ENCODE measurements at places on chromosomes 13 and 19. TPM values are rescaled to one million over a fixed set of nuclear protein-coding genes. Genes with fewer than 3 reads are reported as not detected.

Gene RASIP1
- total RNA-seq = 14.8 TPM

Gene NOTCH3
- total RNA-seq = 172 TPM

Gene ZNF90
- 101 TPM for total RNA-seq

Gene WIZ
- total RNA-seq = 29.0 TPM

- H3K4me1 ChIP-seq = peaks cover 14% of the 10 kb centered on the region
- H3K4me3 ChIP-seq = peak overlapping the region; percentile 85
- peaks cover 45% of the 10 kb centered on the region for H3K27me3 ChIP-seq
- peak; percentile 62 for DNase-seq
- H3K36me3 ChIP-seq = no peaks in the 10 kb centered on the region
Measured at GRCh38 chr19:32676186-32676894, 692 bp downstream of the RGS9BP start.

DNA sequence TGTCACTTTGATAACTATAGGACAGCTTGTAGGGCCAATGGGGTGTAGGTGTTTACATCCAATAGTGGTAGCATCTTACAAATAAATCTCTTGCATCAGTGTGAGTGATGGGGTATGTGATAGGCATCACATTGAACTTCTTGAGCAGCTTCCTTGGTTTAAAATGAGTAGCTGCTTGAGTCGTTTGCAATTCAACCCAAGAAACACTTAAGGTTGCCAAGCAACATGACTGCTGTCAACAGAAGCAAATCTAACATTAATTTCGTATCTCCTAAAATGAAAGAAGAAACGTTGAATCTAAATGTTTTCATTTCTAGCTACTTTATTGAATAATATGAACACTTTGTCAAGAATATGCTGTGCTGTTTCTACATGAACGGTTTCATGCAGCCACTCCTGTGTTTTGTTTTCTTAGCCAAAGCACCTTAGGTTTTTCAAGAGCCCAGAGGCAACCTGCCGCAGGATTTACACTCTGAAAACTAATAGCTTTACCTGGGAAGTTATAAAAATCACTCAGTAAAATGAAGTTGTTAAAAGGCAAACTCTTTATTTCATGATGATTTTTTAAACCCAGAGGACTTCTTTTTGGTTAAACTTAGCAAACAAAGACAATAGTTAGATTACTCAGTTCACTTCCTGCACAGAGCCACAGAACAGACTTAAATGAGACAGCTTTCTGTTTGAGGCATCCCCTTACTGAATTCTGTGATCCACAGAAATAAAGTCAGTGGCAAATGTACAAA is 305.2 kb downstream of the MTUS2 start:
- H3K27ac ChIP-seq = no peak overlapping the region
- no peaks in the 10 kb centered on the region for H3K27me3 ChIP-seq
- no peaks in the 10 kb centered on the region for H3K4me1 ChIP-seq
- H3K36me3 ChIP-seq = no peaks in the 10 kb centered on the region

DNA sequence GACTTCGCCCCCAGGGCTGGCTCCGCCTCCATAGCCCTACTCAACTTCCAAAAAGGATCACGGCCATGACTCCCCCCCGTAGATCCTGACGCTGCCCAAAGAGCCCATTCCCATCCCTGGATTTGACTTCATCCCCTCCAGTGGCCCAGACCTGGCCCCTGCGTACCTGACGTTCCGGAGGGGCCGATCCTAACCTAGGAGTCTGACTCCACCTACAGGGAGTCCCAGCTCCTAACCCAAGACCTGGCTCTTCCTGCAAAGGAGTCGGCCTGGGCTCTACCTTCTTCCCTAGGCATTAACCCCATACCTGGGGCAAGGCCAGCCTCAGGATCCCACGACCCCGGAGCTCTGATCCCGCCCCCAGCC is 10.8 kb downstream of the STAP2 start:
- H3K27me3 ChIP-seq = no peaks in the 10 kb centered on the region
- DNase-seq = no peak
- peak overlapping the region; percentile 77 for H3K4me3 ChIP-seq
- no peaks in the 10 kb centered on the region for H3K36me3 ChIP-seq
- peak overlapping the region; percentile 91 for H3K27ac ChIP-seq
- peaks cover 3% of the 10 kb centered on the region for H3K4me1 ChIP-seq

DNA sequence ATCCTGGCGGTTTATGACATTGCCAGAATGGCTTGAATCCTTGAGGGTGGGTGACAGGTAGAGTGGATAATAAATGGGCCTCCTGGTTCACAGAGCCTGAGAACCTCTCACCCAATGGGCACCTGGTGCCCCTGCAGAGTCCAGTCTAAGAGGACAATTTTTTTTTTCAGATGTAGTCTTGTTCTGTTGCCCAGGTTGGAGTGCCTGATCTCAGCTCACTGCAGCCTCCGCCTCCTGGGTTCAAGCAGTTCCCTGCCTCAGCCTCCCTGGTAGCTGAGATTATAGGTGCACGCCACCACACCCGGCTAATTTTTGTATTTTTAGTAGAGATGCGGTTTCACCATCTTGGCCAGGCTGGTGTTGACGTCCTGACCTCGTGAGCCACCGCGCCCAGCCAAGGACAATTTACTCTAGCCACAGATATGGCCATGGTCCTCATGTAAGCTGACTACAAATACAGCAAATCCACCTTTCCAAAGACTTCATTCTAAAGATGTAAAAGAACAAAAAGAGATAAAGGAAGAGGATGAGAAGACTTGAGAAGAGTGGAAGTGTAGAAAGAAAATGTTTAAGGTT is 33.0 kb downstream of the COL4A2 start:
- no peak overlapping the region for H3K4me3 ChIP-seq
- no peaks in the 10 kb centered on the region for H3K27me3 ChIP-seq
- no peak for DNase-seq
- H3K36me3 ChIP-seq = no peaks in the 10 kb centered on the region

DNA sequence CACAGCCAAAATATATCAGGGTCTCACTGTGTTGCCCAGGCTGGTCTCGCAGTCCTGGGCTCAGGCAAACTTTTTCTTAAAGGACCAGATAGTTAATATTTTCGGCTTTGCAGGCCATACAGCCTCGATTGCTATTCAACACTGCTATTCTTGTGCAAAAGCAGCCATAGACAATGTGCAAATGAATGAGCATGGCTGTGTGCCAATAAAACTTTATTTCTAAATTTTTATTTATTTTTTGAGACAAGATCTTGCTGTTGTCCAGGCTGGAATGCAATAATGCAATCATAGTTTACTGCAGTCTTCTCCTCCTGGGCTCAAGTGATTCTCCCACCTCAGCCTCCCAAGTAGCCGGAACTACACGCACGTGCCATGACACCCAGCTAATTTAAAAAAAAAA is 8.2 kb upstream of the PGLS start:
- no peak overlapping the region for H3K27ac ChIP-seq
- H3K4me1 ChIP-seq = peaks cover 13% of the 10 kb centered on the region
